Pulmonary artery endothelial cell (primary cell): ENCODE measurements at places on chromosomes 6 and 20. TPM values are rescaled to one million over a fixed set of nuclear protein-coding genes. Genes with fewer than 3 reads are reported as not detected.

DNA sequence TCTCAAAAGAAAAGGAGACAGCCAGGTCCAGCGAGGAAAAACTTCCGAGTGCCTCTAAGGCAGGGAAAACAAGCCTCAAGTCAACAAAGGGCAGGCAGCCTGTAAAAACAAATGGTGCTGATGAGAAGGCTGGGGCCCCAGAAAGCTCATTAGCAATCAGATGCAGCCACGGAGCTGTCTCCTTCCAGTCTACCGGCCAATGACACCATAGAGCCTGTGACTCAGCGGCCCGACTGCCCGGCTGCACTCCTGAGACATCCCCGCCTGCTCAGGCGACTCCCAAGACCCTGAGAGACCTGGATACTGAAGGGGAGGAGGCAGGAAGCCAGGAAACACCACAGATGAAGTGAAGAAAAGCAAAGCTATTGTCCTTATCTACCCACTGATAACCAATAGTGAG, 120.1 kb upstream of the HDDC2 start:
- DNase-seq = peak; percentile 27

- no peak for DNase-seq
These were observed 380.3 kb downstream of the ARHGAP18 start for GRCh38 chr6:129329678-129330077.

DNA sequence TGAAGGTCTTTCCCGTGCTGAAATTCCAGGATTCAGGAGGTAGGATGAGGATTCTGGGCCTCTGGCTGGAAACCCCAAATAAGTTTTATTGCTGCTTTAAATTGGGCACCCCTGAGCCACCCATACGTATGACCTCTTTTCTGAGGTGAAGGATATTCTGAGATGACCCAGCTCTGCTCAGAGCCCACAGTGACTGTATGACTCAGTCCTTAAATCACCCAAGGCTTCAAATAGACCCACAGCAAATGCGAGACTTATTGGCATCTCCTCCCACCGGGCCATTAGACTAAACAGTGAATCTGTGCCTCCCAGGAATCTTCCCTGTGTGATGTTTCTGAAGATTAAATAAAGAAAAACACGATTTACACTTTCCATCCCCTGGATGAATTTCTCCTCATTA, 9.5 kb downstream of the SIRPG start:
- DNase-seq = no peak

GRCh38 chr6:22101163-22101562, 195.7 kb downstream of the PRL start:
- DNase-seq = no peak

DNA sequence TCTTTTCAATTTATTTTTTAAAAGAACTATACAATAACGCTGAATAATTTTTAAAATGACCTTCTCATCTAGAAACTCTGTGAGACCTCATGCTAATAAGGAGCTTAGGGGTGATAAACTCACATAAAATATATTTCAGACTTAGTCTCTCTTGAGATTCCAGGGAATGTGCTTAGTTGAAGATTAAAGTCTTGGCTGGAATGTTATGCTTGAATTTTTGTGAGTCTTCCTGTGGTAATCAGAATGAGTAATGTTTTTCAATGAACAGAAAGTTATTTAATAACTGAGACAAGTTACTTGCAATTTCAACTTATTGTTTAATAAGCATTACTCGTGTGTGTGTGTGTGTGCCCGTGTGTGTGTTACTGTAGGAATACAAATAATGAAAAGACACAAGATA, 379.9 kb upstream of the EPHA7 start:
- DNase-seq = no peak

DNA sequence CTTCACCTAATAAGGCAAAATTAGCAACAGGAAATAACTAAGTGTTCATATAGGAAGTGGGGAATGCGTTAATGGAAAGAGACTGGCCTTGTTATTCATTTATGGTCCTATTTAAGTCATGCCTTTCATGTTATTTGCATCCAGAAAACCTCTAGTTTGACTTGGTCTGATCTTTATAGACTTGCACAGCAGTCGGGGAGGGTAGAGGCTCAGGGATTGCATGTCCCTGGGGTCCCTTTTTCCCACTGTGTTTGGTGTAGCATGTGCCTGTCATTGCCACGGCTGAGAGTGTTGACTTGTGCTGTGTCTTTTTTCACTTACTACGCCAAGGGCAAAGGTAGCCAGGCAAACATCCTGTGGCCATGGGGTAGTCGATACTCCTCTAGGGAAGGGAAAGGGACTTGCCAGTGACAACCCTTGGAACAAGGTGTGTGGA, 105.4 kb upstream of the RIN2 start:
- DNase-seq = no peak

DNA sequence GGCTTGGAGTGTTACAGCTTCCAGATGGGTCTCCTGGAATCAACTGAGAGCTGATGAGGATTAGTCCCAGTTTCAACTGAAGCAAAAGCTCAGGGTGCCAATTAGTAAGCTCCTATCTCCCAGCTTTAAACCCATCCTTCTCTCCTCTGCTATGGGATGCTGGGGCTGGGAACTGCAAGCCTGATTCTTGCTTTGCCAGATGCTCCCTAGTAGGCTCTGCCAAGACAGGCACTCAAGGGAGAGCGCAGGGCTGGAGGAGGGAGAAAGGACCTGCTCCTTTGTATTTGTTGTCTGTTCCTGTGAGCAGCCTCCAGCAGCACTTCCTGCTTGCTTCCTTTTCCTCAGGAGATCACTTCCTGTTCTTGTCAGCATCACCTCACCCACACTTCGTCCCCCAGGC, 309.7 kb downstream of the KIF16B start:
- DNase-seq = no peak

DNA sequence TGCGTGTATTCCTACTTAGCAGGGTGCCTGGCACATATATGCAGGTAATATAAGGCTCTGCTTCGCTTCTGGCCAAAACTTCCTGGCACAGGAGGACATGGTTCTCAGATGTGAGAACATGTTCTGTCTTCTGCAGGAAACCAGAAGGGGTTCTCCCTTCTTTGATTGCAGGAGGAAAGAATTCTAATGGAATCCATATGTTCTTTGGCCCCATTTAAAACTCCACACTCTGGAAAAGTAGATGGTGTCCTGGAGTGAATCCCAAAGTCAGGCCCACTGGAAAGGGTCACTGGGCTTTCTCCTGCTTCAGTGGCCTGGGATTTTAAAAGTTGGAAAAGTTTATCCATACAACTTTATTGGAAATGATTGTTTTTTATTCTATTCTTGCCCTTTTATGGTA, 16.4 kb upstream of the CYP24A1 start:
- no peak for DNase-seq

- DNase-seq = no peak
These were observed 36.4 kb downstream of the ELOVL5 start for GRCh38 chr6:53312355-53312754.

DNA sequence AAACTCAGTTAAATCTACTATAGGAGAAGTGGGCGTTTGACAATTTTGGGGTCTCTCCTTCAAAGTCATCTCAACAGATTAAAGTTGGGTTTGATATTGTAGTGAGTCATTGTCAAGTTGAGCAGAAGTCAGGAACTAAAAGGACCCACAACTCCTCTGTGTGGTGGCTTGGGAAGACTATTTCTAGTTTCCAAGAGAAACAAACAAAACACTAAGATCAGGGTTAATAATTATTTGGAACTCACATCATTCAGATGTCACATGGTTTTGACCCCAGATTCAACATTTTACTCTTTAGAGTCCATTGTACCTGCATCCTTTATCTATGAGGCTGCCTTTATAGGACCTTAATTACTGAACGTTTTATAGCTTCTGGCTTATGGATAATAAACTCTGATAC, 45.3 kb upstream of the TINAG start:
- DNase-seq = no peak

- no peak for DNase-seq
These were observed 8.8 kb downstream of the PXDC1 start for GRCh38 chr6:3742426-3743344.

DNA sequence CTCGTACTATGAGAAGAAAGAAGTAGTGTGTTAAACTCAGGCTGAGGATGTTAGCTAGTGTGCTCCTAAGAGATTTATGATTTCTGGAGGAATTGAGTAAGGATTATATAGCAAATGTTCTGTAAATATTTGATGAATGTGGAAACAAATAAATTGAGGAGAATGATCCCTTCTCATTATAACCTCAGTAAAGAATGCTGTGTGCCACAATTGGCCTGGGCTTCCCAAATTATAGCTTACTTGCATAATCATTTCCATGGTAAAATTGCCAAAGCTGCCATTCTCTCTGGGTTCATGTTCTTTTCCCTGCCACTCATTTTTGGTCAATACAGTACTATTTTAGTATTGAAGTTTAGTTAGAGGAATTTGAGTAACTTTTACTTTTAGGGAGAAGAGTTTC, 128.5 kb downstream of the FLRT3 start:
- DNase-seq = no peak

GZF1 gene
- total RNA-seq = 11.8 and 35.7 TPM in 2 replicates

PPIL1 gene
- total RNA-seq = 35.1 and 44.8 TPM in 2 replicates

LZTS3 gene
- total RNA-seq = 3.2 and 4.1 TPM in 2 replicates

MYT1 gene
- not detected in 2 replicates for total RNA-seq

SLC22A1 gene
- total RNA-seq = 0.07 TPM in 1 of 2 replicates, not detected in the other

IP6K3 gene
- total RNA-seq = not detected in 2 replicates
